ENCODE measurements at places on chromosomes 12 and 14. TPM values are rescaled to one million over a fixed set of nuclear protein-coding genes. Genes with fewer than 3 reads are reported as not detected.

GRCh38 chr12:118777504-118777903 is 203.8 kb upstream of the SRRM4 start:
- H3K27ac ChIP-seq, result no peak overlapping the region
- H3K4me3 ChIP-seq, result no peak overlapping the region

- no peak for DNase-seq
- peaks cover 9% of the 10 kb centered on the region for H3K4me1 ChIP-seq
- peaks cover 7% of the 10 kb centered on the region for H3K27me3 ChIP-seq
- no peaks in the 10 kb centered on the region for H3K36me3 ChIP-seq
Measured at GRCh38 chr12:107584563-107584962, 101.0 kb upstream of the PWP1 start.

GRCh38 chr12:131615326-131616042 is 95.4 kb upstream of the SFSWAP start:
- no peak overlapping the region for H3K27ac ChIP-seq
- no peaks in the 10 kb centered on the region for H3K4me1 ChIP-seq
- no peak for DNase-seq
- H3K27me3 ChIP-seq, result no peaks in the 10 kb centered on the region
- H3K36me3 ChIP-seq, result no peaks in the 10 kb centered on the region

Gene HOXC5
- total RNA-seq, result not detected

GRCh38 chr12:108773798-108774788 is 42.8 kb upstream of the CORO1C start:
- H3K27me3 ChIP-seq, result no peaks in the 10 kb centered on the region
- DNase-seq, result peak; percentile 96
- no peaks in the 10 kb centered on the region for H3K36me3 ChIP-seq
- H3K27ac ChIP-seq, result peak overlapping the region; percentile 82

DNA sequence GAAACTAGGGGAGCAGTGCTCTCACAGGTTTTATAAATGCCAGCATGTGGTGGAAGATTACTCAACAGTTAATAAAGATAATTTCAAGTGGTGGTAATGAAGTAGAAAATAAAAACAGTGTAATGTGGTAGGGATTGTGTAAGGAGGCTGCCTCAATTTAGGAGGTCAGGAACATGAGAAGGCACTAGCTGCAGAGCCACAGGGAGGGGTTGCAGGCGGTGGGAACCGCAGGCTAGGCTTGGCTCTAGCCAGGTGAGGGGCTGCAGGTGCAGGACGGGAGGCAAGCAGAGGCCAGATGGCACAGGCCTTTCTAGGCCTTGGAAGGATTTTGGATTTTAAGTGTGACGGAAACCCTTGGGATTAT is 768 bp downstream of the METTL25 start:
- no peak for DNase-seq
- no peaks in the 10 kb centered on the region for H3K36me3 ChIP-seq
- peak overlapping the region; percentile 76 for H3K4me3 ChIP-seq
- no peaks in the 10 kb centered on the region for H3K27me3 ChIP-seq
- H3K27ac ChIP-seq, result peak overlapping the region; percentile 95
- no peaks in the 10 kb centered on the region for H3K4me1 ChIP-seq

Gene KRT86
- not detected for total RNA-seq

Gene CLEC14A
- 44.6 TPM for total RNA-seq

DNA sequence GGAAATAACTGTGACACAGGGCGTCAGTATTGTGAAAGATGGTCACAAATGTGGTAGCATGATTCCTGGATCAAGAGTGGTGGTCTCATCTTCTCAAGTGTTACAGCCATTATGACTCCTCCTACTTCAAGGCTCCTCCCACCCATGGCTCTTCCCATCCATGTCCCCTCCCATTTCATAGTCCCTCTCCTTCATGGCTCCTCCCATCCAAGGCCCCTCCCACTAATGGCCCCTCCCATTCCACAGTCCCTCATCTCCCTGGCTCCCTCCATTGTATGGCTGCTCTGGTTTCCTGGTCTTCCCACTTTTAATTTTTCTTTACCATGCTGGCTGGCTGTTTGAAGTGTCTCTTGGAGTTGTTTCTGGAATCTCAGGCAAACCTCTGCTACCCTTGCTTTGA is 1375.2 kb upstream of the TMEM132C start:
- H3K4me3 ChIP-seq, result no peak overlapping the region
- no peak for DNase-seq
- H3K27me3 ChIP-seq, result no peaks in the 10 kb centered on the region
- H3K27ac ChIP-seq, result no peak overlapping the region
- H3K4me1 ChIP-seq, result no peaks in the 10 kb centered on the region

Gene SCNN1A
- total RNA-seq, result 18.7 TPM

GRCh38 chr12:5197656-5198055 is 154.0 kb downstream of the KCNA5 start:
- no peak overlapping the region for H3K27ac ChIP-seq
- DNase-seq, result no peak
- H3K4me3 ChIP-seq, result no peak overlapping the region
- H3K36me3 ChIP-seq, result no peaks in the 10 kb centered on the region
- H3K4me1 ChIP-seq, result no peaks in the 10 kb centered on the region

DNA sequence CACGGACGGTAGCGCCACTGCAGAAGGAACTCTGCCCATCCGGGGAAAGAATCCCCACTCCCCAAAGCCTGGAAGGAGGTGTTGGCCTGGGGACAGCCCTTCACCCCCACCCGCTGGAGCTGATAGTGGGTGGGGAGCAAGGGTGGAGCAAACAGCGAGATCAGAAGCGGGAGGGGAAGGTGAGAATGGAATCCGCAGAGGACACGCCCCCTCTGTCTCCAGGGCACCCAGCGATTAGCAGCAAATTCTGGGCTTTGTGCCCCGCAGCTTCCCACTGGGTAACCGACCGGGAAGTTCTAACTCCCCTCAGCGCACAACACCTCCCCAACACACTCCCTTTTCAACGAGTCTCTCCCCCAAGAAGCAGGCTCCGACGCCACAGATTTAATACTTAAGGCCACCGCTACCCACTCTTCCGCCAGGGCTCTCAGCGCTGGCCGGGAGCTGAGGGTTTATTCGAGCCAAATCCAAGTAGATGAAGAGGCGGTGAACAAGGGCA is 1.4 kb downstream of the SLC25A29 start:
- peak overlapping the region; percentile 54 for H3K4me3 ChIP-seq
- H3K27ac ChIP-seq, result peak overlapping the region; percentile 80
- H3K27me3 ChIP-seq, result no peaks in the 10 kb centered on the region

DNA sequence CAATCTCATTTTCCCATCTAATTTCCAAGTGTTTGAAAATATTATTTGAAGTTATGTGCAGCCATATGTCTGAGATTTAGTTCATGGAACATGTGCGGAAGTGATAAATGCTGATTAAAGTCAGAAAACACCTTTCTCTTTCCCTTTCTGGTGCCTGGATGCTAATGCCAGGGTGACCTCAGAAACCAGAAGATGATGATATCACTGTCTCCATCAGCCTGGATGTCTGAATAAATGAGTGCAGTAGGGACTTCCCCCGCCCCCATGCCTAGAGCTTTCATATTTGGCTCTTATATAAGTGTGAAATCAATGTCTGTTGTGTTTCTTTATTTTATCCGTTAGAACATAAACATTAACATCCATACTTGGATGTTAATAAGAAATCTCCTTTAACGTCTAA is 261.9 kb upstream of the LRIG3 start:
- no peak for DNase-seq
- H3K27ac ChIP-seq, result no peak overlapping the region
- no peaks in the 10 kb centered on the region for H3K36me3 ChIP-seq
- no peak overlapping the region for H3K4me3 ChIP-seq

DNA sequence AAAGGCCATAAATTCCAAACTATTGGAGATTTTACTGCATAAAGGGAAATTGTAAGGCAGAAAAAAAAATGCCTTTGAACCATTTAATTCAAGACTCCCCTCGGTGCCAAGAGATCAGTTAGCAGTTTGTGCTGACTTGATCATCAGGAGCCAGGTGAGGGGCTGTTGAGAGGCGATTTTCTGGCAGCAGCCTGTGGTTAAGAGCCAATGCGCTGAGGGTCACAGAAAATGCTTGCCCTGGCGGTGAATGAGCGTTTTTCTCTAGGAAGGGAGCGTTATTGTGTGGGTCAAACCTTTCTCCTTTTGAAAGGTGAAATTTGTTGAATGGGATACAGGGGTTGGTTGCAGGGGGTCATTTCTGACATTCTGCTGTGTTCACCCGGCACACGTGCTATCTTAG is 4.7 kb downstream of the SRRM4 start:
- DNase-seq, result no peak
- no peaks in the 10 kb centered on the region for H3K4me1 ChIP-seq
- H3K27ac ChIP-seq, result no peak overlapping the region
- peaks cover 12% of the 10 kb centered on the region for H3K27me3 ChIP-seq
- H3K36me3 ChIP-seq, result no peaks in the 10 kb centered on the region

GRCh38 chr12:72296389-72296788 is 24.2 kb downstream of the TRHDE start:
- no peak for DNase-seq
- no peak overlapping the region for H3K4me3 ChIP-seq
- H3K27ac ChIP-seq, result no peak overlapping the region
- no peaks in the 10 kb centered on the region for H3K27me3 ChIP-seq

DNA sequence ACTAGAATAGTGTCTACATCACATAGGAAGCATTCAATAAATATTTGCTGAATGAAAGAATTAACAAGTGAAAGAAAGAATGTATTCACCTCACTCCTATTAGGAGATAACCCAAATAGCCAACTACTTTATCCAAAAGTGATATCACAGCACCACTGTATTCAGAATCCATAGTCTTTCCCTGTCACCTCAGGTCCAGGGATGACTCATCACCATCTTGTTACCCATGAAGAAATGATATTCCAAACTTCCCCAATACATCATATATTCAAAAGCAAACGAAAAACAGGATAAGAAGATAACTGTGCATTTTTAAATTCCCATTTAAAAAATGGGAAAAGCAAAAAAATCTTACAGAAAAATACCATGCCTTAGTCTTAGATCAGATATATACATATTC is 39.1 kb downstream of the TXNDC16 start:
- no peaks in the 10 kb centered on the region for H3K36me3 ChIP-seq
- no peaks in the 10 kb centered on the region for H3K27me3 ChIP-seq
- no peak overlapping the region for H3K4me3 ChIP-seq
- no peaks in the 10 kb centered on the region for H3K4me1 ChIP-seq

Data from right atrium auricular region (tissue), 2 donors.